ENCODE measurements at places on chromosomes 11 and 22. TPM values are rescaled to one million over a fixed set of nuclear protein-coding genes. Genes with fewer than 3 reads are reported as not detected.

CBLIF gene
- not detected for total RNA-seq

PDE2A gene
- 1.4 TPM for total RNA-seq

ZNF280B gene
- total RNA-seq, result 1.3 TPM

PIWIL4 gene
- 0.35 TPM for total RNA-seq

LTO1 gene
- 13.5 TPM for total RNA-seq

FOSL1 gene
- 153 TPM for total RNA-seq

CD44 gene
- 1,283 TPM for total RNA-seq

PLET1 gene
- not detected for total RNA-seq

CDC45 gene
- total RNA-seq, result 39.8 TPM

All from foreskin keratinocyte (primary cell).